T1000 (cell line): ENCODE measurements at places on chromosomes 6 and 20.
A peak's percentile ranks its signal among the peaks of the same experiment; 100 is the strongest.

DNA sequence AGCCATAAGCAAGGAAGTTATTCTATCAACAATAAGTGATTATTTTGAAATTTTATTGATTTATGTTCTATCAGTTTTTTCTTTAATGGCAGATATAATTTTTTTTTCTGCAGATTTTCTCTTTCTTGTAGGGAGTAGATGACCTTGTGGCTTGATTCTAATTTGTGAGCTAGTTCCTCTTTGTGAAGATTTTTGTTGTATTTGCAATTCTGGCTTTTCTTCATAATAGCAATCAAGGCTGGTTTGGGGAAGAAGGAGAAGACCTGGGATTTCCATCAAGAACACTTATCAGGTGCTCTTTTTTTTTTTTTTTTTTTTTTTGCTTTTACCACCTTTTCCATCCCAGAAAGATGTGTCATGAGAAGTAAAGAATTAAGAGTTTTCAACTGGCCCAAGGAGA is 324.2 kb upstream of the MAN1A1 start:
- DNase-seq, result no peak

DNA sequence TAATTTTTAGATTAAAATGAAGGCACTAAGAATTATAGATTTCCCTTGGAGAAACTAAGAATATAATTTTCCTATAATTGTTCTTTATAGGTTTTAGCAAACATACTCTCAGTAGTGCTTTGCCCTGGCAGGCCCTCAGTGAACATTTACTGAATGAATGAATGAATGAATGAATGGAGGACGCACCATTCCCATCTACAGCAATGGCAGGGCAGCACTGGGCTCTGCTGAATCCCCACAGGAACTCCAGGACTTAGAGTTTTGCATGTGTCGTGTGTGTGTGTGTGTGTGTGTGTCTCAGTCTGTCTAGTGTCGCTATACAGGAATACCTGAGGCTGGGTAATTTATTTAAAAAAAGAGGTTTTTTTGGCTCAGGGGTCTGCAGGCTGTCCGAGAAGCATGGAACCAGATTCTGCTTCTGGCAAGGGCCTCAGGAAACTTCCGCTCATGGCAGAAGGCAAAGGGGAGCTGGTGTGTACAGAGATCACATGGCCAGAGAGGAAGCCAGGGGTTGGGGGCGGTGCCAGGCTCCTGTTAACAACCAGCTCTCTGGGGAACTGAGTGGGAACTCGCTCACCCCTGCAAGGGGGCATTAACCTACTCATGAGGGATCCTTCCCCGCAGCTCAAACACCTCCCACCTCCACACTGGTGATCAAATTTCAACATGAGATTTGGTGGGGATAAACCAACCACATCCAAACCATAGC is 20.1 kb downstream of the RNASET2 start:
- no peak for DNase-seq

DNA sequence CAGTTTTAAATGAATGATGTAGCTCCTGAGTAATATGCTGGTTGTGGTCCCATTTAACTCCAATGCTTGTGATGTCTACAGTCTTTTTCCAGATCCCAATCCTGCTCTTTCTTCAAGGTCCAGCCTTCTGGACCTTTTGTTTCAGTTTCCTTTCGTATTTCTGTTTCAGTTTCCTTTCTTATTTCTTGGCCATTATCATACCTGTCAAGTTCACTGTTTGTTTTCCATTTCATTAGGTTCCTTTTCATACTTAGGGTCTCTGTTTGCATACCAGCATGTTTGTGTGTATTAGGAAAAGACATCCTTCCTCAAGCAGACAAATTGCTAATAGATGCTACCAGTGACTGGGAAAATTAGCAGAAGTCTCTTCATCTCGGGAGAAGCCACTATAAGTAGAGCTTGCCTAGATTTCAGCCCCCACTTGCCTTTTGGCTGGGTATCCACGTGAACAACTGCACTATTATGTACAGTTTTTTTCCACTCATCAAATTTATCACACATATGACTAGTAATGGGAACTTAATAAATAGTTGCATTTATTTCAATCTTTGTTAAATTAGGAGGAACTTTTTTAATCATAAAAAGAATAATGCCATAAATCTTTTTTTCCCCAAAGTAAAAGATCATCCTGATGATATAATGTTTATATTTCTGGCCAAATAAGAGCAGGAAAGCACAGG is 583.4 kb downstream of the BCKDHB start:
- no peak for DNase-seq

DNA sequence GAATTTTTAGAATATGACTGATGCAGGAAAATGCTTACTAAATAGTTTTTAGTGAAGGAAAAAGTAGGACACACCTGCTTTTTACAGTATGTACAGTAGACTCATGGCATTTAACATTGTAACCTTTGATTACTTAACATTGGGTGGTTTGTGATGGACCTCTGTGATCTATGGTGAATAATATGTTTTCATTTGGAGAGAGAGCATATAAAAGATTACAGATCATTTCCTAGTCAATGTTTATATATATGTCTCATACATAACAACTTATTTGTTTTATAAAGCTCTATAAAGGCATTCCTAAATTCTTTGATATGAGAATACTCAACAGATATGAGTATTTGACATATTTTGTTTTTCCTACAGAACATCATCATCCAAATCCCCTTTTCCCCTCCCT is 129.3 kb upstream of the PDE7B start:
- no peak for DNase-seq

- DNase-seq, result no peak
Measured at GRCh38 chr20:37259031-37259430, 2.6 kb downstream of the GHRH start.

- no peak for DNase-seq
Measured at GRCh38 chr6:168734523-168734922, 293.5 kb downstream of the SMOC2 start.

DNA sequence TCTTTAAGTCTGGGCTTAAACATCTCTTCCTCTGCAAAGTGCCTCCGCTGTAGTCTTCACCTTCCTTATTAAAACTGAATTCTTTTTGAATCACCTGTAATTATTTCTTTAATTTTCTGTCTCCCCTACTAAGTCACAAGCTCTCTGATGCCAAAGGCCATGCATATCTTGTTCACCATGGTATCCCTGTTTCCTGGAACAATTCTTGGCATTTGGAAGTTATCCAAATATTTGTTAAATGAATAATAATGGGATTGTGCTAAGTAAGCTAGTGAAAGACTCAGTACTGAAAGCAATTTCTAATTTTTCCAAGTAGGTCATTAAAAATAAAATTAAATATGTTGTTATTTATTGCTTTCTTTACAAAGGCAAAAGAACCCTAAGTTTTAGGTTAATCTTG is 12.2 kb downstream of the SNAP91 start:
- no peak for DNase-seq

- DNase-seq, result no peak
Measured at GRCh38 chr6:142613981-142614380, 312.2 kb downstream of the ADGRG6 start.

DNA sequence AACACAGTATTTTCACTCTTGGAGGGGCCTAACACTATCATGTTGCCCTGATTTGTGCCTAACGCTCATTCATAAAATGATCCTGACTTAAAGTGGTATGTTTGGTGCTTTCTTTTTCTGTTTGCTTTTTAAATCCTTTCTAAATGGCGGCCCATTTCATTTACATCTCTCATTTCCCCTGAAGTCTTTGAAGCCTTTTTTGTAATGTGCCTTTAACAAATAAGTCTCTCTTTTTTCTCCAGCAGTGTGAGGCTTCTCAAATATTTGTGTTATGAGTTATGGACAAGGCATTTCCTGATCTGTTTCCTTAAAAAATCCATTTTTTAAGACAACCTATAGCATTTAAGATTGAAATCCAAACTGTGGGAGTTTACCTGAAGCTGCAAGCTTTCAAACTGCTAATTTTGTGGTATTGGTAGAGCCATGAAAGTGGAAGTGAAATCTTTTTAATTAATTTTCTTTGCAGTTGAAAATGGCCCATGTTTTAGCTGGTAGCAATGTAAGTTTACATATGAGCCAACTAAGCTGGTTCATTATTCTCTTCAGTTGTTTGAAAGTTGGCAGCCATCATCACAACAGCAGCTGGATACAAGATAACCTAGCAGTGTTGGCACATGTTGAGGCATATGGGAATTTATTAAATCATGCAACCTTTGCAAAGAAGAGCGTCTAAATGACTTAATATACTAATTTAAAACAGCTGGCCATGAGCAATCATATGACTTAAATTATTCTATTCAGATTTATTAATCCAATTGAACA is 469.7 kb downstream of the CDKAL1 start:
- no peak for DNase-seq

DNA sequence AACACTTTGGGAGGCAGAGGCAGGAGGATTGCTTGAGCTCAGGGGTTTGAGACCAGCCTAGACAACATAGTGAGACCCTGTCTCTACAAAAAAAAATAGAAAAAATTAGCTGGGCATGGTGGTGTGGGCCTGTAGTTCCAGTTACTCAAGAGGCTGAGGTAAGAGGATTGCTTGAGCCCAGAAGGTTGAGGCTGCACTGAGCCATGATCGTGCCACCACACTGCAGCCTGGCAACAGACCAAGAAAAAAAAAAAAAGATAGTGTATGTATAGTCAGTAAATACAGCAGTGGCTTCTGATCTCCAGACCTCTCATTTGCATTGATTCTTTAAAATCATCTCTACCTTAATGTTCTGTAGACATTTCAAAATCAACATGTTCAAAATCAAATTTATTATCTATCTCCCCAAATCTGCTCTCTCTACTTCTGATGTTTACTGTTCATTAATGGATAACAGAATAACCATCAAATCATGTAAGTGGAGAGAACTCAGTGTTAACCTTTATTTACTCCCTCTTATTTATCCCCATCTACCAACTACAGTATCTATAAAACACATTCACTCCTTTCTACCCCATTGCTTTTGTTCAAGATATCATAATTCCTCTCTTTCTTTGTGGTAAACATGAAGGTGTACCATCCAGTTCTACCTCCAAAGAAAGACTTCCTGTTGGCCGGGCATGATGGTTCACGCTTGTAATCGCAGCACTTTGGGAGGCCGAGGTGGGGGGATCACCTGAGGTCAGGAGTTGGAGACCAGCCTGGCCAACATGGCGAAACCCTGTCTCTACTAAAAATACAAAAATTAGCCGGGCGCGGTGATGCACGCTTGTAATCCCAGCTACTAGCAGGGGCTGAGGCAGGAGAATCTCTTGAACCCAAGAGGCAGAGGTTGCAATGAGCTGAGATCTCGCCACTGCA is 7.7 kb downstream of the PROCR start:
- no peak for DNase-seq

- peak; percentile 41 for DNase-seq
Measured at GRCh38 chr6:73798592-73798991, 102.6 kb downstream of the CD109 start.

DNA sequence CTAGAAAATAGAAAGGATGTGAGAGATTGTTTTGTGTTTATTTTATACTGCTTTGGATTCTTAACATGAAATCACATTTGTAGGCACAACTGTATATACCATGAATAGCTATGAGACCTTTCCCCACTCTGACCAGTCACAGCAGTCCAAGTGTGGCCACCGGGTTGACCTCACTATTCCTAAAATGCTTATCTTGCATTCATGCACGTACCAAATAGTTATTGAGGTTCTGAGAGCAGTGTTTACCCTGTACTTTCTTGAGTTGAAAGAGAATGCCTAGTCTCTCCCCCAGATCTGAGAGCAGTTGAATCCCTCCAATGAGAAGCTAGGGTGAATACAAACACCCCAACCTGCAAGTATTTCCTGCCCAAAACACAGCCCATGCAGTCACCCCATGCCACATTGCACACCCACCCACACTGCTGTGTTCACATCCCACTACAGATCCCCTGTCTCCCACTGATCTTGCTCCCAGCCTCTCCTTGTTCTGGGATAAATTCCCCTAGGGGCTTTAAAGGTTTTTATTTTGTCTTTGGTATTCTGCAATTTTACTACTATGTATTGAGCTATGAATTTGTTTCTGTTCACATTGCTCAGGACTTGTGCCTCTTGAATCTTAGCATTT is 51.6 kb downstream of the GOPC start:
- no peak for DNase-seq

DNA sequence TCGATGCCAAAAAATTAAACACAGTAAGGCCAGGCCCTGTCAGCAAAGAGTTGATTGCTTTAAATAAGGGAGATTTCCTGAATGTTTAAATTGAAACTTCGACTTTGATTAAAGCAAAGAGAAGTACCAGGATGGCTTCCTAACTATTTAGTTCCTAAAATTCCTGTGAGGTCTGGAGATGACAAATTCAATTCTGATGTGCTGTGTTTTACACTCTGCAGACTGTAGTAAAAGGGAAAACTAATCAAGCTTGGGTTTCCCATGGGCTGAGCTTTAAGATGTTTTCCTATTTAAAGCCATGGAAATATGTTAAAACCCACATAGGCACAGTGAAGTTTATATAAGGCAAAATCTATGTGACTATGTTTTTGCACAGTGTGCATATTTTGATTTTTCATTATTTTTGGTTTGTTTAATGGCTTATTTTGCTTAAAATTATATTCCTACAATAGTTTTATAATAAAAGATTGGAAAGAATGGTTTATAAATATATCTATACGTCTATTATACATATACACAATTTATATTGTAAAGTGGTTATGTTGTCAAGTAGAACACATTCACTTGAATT is 198.5 kb upstream of the EYA4 start:
- no peak for DNase-seq

DNA sequence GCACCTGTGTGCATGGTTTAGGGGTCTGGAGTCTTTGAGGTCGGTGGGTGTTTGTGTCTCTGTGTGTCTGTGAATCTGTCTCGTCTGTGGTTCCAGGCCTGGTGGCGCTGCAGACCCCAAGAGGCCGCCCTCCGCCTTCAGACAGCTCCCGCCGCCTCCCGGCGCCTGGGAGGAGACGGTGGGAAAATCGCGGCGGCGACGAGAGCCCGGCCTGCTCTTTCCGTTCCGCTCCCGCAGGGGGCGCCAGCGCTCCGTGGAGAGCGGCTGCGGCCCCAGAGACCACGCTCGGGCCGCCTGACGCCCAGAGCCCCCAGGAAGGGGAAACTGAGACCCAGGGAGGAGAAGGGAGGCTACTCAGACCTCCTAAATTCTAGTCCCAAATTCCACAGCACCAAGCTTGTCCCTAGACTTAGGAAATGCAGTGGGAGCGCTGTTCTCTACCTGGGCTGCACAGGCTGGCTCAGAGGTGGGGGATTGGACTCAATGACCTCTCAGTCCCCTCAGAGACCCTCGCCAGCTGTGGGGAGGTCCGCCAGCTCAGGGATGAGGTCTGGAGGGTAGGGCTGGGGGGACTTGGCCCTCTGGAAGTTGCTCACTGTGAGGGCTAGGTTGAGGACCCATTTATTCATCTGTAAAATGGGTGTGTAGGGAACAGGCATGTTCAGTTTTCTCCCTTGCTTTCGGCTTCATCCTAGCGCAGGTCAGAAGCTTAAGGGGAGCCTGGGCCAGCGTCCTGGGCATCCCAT is 36.9 kb upstream of the BLCAP start:
- no peak for DNase-seq

DNA sequence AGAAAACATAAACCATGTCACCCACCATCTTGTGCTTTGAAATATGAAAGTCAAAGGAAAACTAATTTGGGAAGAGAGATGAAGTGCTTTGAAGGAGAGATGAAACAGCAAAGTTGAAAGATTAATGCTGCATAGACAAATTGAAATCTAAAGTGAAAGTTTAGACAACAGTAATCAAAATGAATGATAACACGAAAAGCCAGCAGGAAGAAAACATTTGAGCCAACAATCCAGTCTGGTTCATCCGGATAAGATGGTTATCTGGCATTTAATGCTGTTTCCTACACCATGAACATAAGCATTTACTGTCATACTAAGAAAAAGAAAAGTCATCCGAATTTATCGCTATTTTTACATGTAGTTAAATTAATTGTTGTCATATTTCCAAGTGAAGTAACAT is 595 bp downstream of the HAO1 start:
- DNase-seq, result no peak
